Frontal cortex (tissue), 4 donors: ENCODE measurements at places on chromosomes 16 and 17.

- no peak for DNase-seq
Measured at GRCh38 chr17:27379888-27380533, 76.2 kb upstream of the KSR1 start.

GRCh38 chr17:78876094-78876597 is 26.9 kb downstream of the CEP295NL start:
- DNase-seq: no peak

DNA sequence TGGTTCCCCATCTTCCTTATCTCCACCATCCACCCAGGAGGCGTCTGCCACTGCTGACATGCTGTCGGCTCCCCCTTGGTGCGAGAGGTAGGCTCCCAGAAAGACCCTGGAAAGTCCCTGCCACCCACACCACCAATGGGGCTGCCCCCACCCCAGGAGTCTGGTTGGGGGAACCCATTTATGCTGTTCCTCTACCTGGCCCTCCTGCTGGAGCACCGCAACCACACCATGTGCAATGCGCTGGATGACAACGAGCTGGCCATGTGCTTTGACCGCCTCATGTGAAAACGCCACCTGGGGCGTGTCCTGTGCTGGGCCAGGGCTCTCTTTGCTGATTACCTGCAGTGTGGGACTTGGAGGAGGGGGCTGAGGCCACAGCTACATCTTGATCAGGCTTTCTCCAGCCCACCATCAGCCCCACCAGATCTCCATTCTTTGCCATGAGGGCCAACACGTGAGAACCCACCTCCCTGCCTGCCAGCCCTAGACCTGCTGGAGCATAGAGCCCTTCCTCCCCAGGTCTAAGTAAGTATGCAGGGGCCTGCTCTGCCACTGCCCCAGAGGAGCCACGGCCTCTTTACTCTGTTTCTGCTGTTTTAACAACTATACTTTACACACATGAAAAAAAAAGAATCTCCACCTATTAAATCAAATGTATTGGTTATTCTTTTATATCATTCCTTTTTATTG is 7.9 kb upstream of the ALDH3A1 start:
- no peak for DNase-seq

DNA sequence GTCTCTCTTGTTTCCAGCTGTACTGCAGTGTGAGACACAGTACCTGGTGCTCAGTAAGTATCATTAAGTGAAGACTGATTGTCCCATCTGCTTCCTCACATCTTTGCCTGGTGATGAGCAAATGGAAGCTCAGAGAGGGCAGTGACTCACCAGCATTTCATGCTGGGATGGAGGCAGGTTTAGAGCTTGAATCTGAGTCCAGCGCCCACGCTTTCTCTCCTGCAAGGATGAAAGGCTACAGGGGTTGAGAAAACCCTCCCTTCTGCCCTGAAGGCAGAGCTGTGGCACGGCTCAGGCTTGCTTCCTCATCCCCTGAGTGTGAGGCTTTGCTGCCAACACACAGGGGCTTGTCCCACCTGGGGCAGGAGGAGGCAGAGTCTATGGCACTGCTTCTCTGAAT is 1.5 kb upstream of the RNF112 start:
- no peak for DNase-seq

DNA sequence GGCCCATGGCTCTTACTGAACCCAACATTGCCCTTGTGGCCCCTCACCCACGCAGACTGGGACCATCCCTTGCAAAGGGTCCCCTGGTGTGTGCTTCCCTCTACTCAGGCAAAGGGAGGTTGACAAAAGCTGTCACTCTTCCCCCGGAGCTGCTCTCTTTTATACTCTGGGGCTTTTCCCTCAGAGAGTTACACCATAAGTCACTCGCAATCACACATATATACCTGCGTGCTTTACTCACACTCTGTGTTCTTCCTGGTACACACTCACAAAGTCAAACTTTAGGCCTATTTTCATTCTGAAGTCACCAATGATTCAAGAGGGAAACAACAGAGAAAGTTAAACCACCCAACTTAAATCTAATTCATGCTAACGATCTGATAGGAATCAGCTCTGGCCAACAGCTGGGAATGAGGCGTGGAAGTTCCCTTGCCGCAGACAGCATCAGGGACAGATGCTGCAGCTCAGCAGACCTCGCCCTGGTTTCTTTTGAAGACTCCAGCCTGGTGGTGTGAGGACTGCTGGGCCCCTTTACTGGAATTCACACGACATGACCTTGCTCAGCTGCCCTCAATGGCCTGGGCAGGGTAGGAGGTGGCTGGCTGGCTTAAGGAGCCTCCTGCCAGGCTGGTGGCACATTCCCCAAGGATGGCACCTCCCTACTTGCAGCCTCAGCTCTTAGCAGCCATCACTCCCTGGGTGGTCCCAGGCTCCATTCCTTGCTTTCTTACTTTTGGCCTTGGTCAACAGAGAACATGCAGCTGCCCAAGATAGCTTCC is 27.3 kb downstream of the HIC1 start:
- DNase-seq: no peak

- DNase-seq: no peak
Measured at GRCh38 chr16:11797957-11798299, 870 bp upstream of the ZC3H7A start.

- no peak for DNase-seq
Measured at GRCh38 chr17:28008513-28008912, 34.0 kb upstream of the NLK start.

GRCh38 chr16:20879175-20880040 is 20.8 kb downstream of the DCUN1D3 start:
- no peak for DNase-seq

DNA sequence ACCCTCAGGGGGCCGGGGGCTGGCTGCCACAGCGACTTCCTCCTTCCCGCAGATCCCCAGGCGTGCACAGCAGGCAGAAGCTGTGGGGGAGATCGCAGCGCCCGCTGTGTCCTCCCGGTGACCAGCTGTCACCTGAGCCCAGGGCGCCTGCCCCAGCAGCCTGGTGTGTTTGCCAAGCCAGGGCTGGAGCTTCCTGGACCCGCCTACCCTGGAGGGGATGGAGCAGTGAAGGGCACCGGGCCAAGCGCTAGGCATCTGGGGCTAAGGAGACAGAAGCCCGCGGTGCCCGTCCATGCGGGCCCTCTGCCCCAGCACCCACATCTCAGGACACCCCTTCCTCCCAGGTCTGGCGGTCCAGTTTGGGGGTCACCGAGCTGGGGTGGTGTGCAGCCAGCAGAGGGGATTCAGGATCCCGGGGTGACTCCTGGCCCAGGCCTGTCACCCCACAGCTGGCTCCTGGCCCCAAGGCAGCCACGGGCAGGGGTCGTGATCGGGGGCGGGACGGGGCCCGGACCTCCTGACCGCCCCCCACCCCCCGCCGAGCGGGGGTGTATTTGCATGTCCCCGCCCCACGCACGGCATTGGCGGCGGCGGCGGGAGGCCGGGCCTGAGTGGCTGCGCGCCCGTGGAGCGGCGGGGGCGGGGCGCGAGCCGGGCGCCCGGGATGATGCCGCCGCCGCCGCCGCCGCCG is at the start of gene RAB26:
TSS of gene RAB26 (plus strand) at position 645 of the 691 bp plus-strand sequence. CDS start 159 bp downstream, outside the sequence.
- peak; percentile 84 for DNase-seq

- DNase-seq: no peak
Measured at GRCh38 chr16:85681255-85681654, 7.5 kb downstream of the GINS2 start.

- peak; percentile 75 for DNase-seq
Measured at GRCh38 chr17:47978324-47978723, 7.4 kb downstream of the CDK5RAP3 start.

- no peak for DNase-seq
Measured at GRCh38 chr16:83727751-83728352, 79.9 kb upstream of the HSBP1 start.

DNA sequence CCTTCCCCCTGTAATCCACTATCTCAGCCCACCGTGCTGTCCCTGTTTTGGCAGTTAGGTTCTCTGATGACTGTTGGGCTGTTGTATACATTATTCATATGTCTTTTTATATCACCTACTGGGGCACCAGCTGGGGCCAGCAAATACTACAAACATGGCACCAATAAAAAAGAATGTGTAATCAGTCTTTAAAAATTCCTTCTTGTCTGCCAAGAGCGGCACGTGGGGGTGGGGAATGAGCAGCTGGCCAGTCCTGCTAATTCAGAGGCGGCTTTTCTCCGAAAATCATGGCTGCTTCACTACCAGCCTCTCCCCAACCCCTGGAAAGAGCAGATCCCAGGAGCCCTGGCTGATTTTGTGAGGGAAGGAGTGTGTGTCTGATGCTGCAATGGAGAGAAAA is 77.7 kb upstream of the EEF2KMT start:
- DNase-seq: peak; percentile 40

GRCh38 chr16:73543331-73543969 is 495.5 kb upstream of the ZFHX3 start:
- DNase-seq: no peak

GRCh38 chr17:17186551-17187505 is 19.3 kb downstream of the PLD6 start:
- no peak for DNase-seq

DNA sequence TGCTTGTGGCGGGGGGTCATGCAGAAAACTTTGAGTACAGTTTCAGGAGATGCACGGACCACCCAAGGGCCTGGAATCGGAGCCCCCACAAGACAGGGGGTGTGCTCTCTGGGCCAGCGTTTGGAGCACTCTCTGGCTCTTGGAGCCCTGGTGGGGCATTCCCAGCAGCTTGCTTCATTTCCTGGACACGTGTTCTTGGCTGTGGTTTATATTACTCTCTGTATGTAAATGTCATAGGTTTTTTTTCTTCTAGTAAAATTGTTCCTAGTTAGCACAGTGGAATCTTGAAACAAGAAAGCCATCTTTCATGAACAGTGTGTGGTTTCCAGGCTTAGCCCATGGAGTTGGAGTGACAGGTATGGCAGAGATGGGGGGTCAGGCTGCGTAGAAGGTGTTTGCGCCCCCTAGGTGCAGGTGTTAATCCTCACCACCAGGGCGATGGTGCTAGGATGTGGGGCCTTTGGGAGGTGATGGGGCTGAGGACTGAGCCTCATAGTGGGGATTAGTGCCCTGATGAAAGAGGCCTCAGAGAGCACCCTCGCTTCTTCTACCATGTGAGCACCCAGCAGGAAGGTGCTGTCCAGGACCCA is 79.8 kb downstream of the JPH3 start:
- no peak for DNase-seq

GRCh38 chr17:45993962-45994627 is 5.0 kb upstream of the STH start:
- no peak for DNase-seq
